ENCODE measurements at places on chromosomes 13 and 19.

DNA sequence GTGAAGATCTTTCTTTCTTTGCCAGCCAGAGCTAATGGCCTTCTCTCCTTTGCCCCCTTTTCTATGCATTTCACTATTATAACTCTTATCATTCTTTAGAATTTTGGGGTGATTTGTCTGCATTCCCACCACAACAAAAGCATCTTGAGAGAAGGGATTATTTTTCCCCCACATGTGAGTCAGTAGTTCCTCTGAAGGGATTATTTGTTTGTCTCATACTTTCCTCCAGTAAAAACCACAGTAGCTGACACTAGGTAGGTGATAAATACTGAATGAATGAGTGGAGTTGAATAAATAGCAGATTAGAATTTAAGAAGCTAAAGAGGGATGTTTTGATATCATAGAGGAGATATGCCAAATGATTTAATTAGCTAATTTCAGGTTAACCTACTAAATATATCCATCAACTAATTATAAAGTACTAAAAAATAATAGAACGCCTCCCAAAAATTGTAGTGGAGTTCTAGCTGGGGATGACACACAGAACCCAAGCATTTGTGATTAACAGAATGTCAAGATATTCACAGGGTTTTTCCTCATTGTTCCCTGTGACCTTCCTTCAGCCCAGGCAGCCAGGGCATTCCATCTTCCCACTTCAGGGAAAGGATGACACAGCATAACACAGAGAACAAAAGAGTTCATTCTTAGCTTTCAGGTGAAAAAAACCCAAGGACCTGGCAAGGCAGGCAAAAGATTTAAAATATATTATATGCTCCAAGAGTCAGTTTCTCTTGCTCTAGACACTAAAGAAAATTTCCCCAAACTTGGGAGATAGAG, 3.5 kb upstream of the TBC1D4 start:
- DNase-seq, result no peak

DNA sequence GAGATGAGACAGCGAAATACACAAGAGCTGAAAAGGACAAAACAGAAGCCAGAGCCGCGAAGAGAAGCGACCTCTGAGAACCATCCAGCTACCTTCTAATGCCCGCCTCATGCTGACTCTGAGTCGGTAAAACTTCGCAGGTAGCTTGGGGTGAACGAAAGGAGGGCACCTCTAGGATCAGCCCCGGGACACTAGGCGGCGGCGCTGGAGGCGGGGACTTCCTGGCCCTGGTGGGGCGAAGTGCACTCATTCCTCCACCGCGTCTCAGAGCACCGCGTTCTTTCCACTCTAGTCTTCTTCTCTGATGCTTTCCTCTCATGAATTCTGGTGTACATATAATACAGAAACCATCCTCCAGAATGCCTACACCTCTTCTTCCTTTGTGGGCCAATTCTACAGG, 50.1 kb downstream of the KL start:
- DNase-seq, result no peak

- DNase-seq, result no peak
These were observed 66.7 kb downstream of the FAM216B start for GRCh38 chr13:42847891-42848663.

DNA sequence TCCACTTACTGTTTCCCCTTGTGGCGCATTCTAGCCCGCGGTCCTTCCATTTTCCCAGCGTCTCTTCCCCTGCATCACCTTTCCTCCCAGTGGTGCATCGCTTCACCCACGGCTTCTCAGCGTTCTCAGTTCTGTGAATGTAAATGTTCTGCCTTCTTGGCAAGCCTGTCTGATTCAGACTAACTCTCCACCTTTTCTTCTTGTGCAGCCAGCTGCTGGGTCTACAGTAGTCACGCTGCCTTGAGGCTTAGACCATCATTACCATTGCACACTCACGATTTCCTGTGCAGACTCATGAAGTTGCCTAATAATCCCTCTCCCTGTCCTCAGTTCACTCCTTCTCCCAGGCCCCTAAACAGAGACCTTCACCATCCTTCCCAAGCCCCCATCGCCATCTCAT, 75.0 kb downstream of the DHRS12 start:
- no peak for DNase-seq

- DNase-seq, result peak; percentile 46
These were observed 56.6 kb downstream of the CEBPG start for GRCh38 chr19:33429891-33430673.

- no peak for DNase-seq
These were observed 75.0 kb downstream of the TEX26 start for GRCh38 chr13:31007417-31007816.

DNA sequence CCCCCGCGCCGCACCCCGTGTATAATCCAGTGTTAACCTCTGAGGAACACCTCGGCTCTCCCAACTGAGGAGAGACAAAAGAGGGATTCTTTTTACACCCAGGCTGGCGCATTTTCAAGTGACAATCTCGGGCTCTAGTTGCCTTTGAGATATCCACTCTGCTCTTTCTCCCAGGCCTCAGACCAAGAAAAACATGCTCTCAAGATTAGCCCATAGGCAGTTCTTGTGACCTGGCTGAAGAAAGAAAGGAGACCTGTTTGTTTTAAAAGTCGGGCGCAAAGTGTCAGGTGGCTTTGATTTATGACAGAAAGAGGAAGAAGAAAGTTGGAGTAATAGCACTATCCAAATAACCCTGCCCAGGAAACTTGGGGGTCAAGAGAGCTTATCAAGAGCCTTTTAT, 27.3 kb downstream of the SHISA2 start:
- DNase-seq, result no peak

GRCh38 chr13:48094404-48094780, 512 bp downstream of the MED4 start:
- peak; percentile 5 for DNase-seq

DNA sequence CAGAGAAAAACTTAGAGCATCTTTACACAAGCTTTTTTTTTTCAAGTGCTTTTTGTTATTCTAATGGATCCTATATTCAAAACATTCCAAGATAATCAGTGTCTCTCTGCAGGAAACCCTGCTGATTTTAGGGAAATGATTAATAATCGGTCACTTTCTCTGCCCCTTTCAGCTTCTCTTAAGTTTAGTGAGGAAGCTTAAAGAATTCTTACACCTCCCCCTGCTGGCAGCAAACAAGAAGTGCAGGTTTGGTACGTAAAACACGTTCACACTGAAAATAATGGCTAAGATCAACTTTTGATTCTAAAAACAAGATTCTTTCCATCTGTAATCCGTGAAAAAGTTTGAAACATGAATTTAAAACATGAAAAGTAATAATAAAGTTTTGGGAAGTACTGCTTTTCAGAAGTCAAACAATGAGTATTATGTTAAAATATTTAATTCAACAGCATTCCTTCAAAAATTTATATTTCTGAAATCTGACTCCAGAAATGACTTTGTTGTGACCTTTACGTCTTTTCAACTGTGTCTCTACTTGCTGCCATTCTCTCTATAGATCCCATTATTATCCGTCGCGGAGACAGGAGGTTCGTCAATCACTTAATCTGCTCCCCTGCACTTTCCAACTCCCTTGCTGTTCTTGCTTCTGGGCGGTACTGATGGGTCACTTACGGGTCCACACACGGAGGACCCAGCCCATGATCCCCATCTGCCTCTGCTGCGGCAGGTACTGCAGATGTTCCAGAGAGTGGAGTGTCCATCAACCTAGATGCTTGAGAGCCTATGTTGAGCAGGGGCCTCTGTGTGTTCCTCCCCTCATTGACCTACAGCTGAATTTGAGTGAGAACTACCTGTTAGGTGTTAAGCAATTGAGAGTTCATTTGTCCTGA, 203.1 kb upstream of the EDNRB start:
- DNase-seq, result peak; percentile 56

DNA sequence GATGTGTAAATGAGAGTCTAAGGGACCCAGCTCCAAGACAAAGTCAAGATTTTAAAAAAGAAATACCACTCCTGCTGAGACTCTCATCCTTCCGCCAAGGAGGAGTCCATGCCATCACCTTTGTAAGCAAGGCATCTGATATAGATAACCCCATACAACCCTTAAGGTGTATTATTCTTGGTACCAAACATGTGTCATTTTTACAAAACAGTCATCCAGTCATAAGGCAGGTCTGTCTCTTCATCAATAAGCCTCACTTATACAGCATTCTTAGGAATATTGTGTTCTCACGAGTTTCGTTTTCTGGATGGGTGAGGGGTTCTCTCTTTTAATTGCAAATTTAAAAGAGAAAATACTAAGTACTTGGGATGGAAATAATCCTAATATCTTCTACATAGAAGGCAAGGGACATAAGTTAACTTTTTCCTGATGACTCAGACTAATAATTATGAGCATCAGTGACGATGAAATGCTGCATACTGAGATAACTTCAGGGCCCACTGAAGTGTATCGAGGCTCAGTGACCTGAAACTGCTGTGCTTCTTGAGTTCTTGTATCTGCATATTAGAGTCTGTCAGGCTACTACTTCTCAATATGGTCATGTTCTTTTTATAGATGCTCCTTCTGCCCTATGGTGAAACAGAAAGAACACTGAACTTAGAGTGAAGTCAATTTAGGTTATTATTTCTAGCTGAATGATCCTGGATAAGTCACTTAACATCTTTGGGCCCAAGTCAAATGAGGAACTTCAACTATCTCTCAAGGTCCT, 166.6 kb downstream of the KLF12 start:
- no peak for DNase-seq

- DNase-seq, result no peak
These were observed 7.3 kb upstream of the URI1 start for GRCh38 chr19:29934781-29935180.

DNA sequence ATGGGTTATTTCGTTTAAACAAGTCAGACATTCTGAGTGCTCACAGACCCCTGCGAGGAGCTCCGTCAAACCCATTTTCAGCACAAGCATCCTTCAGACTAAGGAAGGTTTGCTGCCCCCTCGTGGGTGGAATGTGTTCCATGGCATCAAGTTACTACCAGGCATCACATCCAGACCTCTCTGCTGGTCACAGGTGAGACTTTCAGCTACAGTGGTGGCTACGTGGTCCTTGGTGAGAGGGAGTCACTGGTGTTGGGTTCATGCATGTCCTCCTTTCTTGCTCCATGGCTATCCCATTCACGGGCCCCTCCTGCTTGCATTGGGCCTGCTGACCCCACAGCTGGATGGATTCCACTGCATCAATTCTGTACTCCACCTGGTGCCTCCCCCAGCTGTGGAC, 9.1 kb upstream of the LILRB5 start:
- DNase-seq, result peak; percentile 64

DNA sequence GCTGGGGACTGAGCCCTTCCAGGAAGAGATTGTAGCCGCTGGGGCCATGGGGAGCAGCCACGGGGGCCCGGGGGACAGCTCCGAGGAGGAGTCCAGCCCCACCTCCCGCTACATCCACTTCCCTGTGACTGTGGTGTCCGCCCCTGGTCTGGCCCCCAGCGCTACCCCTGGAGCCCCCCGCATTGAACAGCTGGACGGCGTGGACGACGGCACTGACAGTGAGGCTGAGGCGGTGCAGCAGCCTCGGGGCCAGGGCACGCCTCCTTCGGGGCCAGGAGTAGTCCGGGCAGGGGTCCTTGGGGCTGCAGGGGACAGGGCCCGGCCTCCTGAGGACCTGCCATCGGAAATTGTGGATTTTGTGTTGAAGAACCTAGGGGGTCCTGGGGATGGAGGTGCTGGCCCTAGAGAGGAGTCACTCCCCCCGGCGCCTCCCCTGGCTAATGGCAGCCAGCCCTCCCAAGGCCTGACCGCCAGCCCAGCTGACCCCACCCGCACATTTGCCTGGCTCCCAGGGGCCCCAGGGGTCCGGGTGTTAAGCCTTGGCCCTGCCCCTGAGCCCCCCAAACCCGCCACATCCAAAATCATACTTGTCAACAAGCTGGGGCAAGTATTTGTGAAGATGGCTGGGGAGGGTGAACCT, 9.6 kb downstream of the IGFLR1 start:
- no peak for DNase-seq

DNA sequence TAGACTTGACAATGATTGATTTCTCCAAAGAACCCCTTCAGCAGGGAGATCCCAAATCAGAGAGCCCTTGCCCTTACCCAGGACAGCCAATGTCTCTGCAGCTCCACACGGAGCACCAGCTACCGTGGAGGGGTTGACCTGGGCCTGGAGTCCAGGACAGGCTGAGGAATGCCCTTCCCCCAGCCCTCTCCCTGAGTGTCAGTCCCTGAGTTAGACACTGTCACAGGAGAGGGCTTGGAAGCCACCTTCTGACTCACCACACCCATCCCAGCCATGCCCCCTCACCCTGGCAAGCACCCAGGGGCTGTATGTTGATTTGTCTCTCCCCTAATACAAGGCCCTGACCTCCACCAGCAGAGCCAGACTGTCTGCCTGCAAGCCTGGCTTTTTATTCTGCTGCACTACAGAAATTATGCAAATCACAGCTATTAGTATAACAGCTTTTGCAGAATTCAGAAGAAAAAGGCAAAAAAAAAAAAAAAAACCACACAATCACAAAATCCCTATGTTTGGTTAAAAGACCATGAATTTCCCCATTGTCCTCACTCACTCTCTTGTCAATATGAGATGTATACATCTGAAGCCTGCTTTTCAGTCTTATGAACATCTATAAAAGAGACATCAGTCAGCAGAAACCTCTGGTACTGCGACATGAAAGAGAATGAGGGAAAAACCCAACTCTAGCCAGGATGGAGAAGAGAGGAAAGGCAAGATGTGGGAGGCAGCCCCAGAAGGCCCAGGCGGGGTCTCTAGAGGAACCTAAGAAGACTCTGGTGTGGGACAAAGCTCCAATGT, 240.7 kb downstream of the UQCRFS1 start:
- no peak for DNase-seq

- DNase-seq, result no peak
These were observed 32.2 kb downstream of the DOT1L start for GRCh38 chr19:2195914-2196313.

DNA sequence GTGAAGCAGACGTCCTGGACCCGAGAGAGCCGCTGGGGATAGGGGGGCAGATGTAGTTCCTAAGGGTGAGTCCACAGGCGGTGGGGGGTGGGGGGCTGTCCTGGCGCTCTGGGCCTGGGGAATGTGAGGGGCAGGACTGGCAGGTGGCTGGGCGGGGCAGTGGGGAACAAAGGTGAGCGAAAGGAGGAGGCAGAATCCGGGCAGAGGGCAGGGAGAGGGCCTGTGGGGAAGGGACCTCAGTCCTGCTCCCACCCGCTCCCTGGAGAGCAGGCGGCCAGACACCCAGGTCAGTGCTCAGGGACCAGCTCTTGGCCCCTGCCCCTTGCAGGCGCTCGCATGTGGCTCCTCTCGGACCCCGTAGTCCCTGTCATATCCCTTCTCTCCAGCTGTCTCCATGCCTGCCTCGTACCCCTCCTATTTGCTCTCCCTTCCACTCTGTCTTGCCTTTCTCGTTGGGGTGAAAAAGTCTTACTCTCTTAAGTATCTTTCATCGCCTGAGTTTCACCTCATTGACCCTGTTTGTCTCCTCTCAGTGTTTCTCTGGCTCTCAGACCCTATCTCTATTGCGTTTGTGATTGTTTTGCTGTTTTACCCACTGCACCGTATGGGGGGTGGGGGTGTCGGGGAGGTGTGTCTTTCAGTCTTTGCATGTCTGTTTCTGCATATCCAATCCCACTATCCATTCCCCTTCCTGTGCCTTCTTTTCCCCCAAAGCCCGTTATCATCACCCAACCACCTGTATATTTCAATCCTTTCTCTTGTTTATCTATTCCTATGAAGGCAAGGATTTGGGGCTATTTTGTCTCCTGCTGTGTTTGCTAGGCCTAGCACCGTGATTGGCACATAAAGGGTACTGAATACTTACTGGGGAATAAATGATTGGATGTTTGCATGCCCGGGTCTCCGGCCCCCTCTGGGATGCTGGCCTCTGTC, 5.8 kb downstream of the SPHK2 start:
- no peak for DNase-seq
